ENCODE measurements at places on chromosomes 2 and 18.

GRCh38 chr2:98753801-98754200, 22.9 kb upstream of the MGAT4A start:
- no peak for DNase-seq

DNA sequence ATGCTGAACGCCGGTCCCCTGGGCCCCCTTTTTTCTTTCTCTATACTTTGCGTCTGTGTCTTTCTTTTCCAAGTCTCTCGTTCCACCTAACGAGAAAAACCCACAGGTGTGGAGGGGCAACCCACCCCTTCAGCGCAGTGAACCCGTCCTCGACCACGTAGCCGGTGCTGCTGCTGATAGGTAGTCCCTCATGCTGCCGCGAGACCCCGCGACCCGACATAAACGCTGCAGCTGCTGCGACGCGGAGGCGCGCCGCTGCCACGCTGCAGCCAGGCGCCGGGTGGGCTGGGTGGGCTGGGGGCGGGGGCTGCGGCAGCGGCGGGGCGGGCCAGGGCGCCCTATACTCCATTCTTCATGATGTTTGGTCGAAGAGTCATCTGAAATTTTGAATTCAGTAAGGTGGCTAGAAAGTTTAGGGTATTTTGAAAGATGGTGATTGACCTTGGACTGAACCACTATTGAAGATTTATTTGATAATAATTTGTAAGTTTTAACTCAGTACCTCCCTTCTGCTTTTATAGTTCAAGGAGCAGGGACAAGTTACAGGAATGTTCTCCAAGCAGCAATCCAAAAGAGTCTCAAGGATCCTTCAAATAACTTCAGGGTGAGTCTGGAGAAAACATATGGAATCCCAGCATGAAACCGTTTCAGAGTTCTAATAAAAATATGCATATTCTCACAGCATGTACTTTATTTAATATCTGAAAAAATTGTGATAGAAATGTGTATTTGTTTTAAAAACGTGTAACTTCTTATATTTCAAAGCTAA, 24.1 kb downstream of the CFLAR start:
- no peak for DNase-seq

GRCh38 chr18:35811896-35812295, 160.6 kb upstream of the RMP24 start:
- DNase-seq = no peak

DNA sequence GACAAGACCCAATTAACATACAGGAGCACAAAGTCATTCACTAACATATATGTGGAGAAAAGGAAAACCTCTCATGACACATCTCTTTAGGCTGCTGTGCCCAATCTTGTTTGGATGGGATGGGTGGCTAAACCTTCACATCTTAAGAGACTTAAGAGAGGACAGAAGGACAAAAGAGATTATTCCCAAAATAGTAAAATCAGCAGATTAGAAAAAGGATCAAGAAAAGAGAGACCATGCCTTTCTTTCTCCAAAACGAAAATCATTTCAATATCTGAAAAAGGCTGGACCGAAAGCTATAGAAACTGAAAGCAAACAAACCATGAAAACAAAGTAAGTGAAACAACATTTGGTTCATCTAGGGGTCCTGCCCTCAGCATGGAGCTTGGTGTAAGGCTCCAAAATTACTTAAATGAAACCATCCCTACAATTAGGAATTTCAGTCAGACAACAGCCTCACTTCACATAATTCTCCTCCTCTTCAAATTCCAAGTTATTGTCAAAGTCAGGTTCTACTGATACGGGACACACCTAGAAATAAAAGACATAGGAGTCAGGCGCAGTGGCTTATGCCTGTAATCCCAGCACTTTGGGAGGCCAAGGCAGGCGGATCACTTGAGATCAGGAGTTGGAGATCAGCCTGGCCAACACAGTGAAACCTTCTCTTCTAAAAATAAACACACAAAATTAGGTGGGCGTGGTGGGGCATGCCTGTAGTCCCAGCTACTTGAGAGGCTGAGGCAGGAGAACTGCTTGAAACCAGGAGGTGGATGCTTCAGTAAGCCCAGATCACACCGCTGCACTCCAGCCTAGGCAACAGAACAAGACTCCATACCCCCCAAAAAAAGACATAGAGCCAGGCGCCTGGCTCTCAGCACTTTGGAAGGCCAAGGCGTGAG, 5.2 kb downstream of the STARD7 start:
- DNase-seq = no peak

DNA sequence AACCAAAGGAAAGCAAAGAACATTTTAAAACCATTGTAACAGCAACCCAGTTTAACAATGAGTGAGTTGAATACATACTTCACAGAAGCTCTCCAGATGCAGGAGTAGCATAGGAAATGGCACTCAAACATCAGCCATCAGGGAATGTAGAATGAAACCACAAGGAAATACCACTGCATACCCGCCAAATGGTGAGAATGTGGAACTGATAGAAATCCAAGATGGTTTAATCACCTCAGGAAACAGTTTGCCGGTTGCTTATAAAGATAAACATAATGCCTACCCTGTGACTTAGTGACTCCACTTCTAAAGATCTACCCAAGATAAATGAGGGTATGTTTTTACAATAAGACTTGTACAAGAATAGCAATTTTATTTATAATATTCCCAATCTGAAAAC, 132.0 kb downstream of the GALNT1 start:
- no peak for DNase-seq

DNA sequence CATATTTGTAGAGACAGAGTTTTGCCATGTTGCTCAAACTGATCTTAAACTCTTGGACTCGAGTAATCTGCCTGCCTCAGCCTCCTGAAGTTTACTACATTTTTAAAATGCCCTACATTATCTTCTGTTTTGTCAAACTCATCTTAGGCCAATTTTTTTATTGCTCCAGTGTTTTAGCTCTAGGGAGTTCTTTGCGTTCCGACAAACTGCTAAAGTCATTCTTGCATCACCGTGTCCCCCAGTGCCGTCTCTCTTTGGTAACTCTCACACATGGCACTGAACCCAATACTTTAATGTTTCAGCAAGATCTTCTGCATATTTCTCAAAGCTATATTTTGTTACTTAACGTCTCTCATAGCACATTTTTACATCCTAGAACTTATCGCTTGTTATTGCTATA, 440.9 kb upstream of the NRXN1 start:
- DNase-seq = no peak

DNA sequence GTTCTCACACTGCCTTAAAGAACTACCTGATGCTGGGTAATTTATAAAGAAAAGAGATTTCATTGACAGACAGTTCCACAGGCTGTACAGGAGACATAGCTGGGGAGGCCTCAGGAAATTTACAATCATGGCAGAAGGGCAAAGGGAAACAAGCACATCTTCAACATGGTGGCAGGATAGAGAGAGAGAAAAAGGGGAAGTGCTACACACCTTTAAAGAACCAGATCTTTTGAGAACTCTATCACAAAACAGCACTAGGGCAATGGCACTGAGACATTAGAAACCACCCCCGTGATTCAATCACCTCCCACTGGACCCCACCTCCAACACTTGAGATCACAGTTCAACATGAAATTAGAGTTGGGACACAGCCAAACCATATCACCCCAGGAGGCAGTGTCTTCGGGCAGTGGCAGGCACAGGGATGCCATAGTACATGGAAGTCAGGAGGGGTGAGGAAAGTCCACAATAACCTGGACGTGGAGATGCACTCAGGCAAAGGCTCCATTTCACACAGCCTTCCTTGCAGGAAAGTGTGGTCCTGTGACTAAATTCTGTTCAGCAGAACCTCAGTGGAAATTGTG, 120.4 kb upstream of the SERPINE2 start:
- no peak for DNase-seq

- no peak for DNase-seq
Observed at GRCh38 chr18:63131106-63131958, 188.2 kb downstream of the BCL2 start.

DNA sequence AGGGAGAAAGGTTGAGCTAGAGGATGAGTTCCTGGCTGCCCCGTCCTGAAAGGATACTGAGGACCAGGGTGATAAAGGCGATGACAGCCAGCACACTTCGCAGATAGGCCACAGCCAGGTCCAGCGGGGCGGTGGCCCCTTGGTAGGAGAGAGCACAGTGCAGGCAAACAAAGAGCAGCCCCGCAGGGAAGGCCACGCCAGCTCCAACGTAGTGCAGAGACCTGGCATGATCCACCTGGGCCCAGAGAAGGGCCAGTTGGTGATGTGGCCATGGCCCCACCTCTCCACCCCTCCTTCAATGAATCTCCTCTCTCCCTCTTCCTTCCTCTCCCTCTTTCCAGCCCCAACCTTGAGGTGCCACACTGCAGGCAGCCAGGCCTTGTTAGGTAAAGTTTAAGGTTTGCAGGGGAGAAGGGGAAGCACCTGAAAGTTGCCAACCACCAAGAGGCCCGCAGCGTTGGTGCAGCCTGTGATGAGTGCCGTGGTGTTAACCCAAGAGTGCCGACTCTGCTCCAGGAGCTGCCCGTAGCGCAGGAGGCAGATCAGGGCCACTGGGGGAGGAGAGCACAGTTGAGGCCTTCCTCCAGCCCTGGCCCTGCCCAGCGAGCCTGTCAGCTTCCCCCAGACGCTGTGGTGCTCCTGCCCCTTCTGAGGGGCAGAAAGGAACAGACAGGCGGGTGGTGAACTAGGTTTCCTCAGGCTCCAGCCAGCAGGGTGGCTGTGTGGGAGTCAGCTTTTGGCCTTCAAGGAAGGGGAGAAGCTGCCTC, 2.8 kb downstream of the TMEM150A start:
- no peak for DNase-seq

DNA sequence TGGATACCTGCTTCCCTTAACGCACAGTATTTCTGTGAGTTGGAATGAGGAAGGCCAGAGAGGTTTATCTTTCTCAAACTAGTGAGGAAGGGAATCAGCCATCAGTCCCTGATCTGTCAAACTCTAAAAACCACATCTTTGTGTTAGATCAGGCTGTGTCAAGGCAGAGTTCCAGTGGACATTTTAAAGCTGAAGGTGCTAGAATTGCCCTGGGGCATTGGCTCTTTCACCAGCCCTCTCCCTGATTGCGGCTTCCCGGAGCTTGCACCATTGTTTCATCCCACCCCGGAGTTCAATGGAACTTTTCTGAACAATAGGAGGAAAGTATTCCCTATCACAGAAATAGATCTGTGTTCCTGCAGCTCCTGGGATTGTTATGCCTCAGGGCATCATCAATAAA, 110.2 kb downstream of the RNF144A start:
- DNase-seq = no peak

- DNase-seq = no peak
Observed at GRCh38 chr2:59903994-59904544, 649.4 kb downstream of the BCL11A start.

GRCh38 chr2:118580651-118581050, 266.8 kb downstream of the EN1 start:
- no peak for DNase-seq

GRCh38 chr2:128157644-128158043, 66.6 kb downstream of the UGGT1 start:
- DNase-seq = no peak

DNA sequence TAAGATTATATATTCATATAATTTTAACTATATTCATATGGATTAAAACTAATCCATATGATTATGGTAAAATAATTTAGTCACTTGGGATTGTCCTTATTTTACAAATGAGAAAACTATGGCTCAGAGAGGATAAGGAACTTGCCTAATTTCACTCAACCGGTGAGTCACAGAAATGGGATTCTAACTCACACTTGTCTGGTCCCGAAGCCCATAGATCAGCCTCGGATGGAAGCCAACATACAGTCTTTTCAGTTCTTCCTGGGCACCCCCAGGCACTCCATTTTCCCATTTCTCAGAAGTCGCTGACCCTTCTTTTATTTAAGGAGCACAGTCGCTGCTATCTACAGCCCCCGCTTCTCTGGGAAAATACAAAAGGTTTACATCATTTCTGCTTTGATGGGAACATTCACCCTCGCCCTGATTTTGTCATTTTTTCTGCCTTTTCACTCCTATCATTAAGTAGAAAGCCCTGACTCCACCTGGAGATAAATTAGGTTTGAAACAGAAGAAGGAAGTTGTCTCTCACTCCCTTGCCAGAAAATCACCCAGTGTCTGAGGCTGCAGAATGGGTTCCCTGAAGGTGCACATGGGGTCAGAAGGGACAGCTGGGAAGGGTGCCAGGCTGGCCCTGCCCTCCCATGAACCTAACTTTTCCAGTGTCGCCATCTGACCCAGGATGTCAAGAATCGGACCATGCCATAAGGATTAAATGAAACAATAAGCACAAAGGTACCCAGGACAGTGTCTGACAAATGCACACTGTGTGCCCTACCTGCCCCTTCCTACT, 36.6 kb downstream of the CYP1B1 start:
- DNase-seq = no peak

- DNase-seq = peak; percentile 57
Observed at GRCh38 chr2:73293534-73294171, at the start of gene EGR4. EGR4 (minus strand) TSS chr2:73293548; CDS start chr2:73293317, 231 bp downstream.

DNA sequence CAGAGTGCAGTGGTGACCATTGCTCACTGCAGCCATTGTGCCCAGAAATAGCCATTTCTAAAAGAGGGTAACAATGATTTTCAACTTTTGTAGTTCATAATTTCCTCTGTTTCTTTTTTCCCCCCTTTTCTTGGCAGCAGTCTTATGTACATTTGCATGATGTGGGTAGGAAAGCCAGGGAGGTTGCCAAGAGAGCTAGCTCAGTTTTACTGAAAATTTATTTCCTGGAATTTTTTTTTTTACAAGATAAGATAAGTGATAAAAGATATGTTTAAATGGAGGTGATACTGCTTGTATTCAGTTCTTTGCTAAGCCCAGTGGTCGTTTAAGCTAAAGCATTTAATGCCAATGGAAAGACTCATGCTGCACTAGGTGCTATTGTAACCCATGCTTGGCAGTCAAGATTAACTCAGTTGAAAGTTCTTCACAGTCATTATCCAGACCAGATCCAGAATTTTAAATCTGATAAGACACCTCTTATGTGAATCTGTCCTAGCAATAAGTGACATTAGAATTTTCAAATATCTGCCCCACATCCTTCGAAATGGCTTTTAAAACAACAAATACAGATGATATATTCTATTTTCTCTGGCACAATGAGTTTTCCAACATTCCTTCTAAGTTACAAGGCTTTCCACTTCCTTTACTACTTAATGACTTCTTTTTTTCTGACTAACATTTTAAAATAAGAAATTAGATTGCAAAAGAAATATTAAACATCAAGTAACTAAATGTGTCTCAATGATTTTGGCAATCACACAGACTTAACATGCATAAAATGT, 4.4 kb upstream of the ATP8B1 start:
- no peak for DNase-seq

- no peak for DNase-seq
Observed at GRCh38 chr2:186135686-186136085, 350.4 kb upstream of the ZC3H15 start.

- DNase-seq = no peak
Observed at GRCh38 chr2:48247206-48247605, 282.7 kb upstream of the STON1 start.

DNA sequence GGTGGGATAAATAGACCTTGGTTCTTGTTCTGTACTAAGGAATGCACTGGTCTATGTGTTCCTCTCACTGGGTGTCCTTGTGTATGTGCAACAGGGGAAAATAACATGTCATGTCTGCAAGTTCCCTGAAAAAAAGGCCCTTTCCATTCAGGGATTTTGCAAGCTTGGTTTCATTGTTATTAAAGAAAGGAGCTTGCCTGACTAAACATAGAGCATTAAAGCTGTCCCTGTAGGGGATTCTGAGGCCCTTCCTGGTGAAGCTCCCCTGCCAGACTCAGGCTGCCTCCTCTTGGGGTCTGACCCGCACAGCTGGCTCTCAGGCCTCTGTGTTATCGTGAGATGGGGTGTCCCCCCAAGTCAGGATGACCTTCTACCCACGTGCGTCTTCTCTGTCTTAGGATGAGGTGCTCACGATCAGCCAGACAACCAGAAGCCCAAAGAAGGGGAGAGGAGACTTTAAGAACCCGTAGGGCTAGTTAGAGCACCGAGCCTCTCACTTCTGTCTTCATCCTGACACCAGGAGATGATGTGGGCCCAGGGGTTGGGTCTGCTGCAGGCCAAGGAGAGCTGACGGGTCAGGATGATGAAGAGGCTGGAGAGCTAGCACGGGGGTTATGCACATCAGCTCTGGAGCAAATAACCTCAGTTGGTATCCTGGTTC, 21.2 kb downstream of the CAPG start:
- no peak for DNase-seq

Data from GM12864 (cell line).